Endothelial cell of umbilical vein (primary cell): ENCODE measurements at places on chromosomes 5 and 9. TPM values are rescaled to one million over a fixed set of nuclear protein-coding genes. Genes with fewer than 3 reads are reported as not detected.

Gene FIBCD1
- polyA plus RNA-seq, result 0.14 and 0.29 TPM in 2 replicates

Gene CDH9
- polyA plus RNA-seq, result not detected in 2 replicates

Gene ENTREP1
- polyA plus RNA-seq, result 13.5 and 14.6 TPM in 2 replicates

Gene CYLC2
- not detected in 2 replicates for polyA plus RNA-seq

Gene PLPP7
- polyA plus RNA-seq, result 2.7 and 3.8 TPM in 2 replicates

Gene AP3S1
- 18.2 and 26.5 TPM in 2 replicates for polyA plus RNA-seq

Gene NSA2
- polyA plus RNA-seq, result 9.7 and 20.7 TPM in 2 replicates

Gene ALDH1A1
- 73.4 and 91.1 TPM in 2 replicates for polyA plus RNA-seq
